ENCODE measurements at places on chromosomes 4 and X. TPM values are rescaled to one million over a fixed set of nuclear protein-coding genes. Genes with fewer than 3 reads are reported as not detected.
A peak's percentile ranks its signal among the peaks of the same experiment; 100 is the strongest.

- H3K27me3 ChIP-seq, result no peaks in the 10 kb centered on the region
- DNase-seq, result no peak
- no peaks in the 10 kb centered on the region for H3K36me3 ChIP-seq
Observed at GRCh38 chr4:52548818-52549570, 110.1 kb downstream of the USP46 start.

DNA sequence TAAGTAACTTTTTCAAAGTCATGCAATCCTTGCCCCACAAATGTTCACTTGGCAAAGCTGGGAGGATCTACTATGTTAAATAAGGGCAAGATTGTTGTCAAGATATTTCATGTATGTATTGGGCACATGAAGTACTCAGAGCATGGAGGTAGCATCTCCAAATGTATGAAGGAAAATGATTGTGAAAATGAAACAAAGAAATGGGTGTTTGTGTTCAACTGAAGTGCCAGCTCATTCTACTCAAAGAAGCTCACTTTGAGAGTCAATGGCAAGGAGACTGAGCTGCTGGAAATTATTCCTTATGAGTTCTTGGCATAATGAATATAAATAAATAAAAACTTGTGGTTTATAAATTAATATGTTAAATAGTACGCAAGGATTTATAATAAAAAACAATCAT is 124.5 kb upstream of the ARSJ start:
- no peaks in the 10 kb centered on the region for H3K27me3 ChIP-seq
- H3K4me3 ChIP-seq, result no peak overlapping the region
- no peak for DNase-seq
- H3K4me1 ChIP-seq, result no peaks in the 10 kb centered on the region

- H3K4me3 ChIP-seq, result no peak overlapping the region
- no peaks in the 10 kb centered on the region for H3K36me3 ChIP-seq
- H3K4me1 ChIP-seq, result no peaks in the 10 kb centered on the region
- DNase-seq, result no peak
- no peaks in the 10 kb centered on the region for H3K27me3 ChIP-seq
- no peak overlapping the region for H3K27ac ChIP-seq
Observed at GRCh38 chrX:150602296-150602695, 33.9 kb downstream of the MTM1 start.

- no peaks in the 10 kb centered on the region for H3K27me3 ChIP-seq
- H3K36me3 ChIP-seq, result peaks cover 5% of the 10 kb centered on the region
- H3K4me3 ChIP-seq, result no peak overlapping the region
- no peak overlapping the region for H3K27ac ChIP-seq
Observed at GRCh38 chrX:78019586-78020483, 50.4 kb upstream of the PGAM4 start.

GRCh38 chr4:167052631-167053091 is 181.6 kb downstream of the SPOCK3 start:
- no peak for DNase-seq
- no peaks in the 10 kb centered on the region for H3K27me3 ChIP-seq
- H3K36me3 ChIP-seq, result no peaks in the 10 kb centered on the region
- no peak overlapping the region for H3K27ac ChIP-seq

The SLC6A14 gene
- not detected for total RNA-seq

- H3K36me3 ChIP-seq, result no peaks in the 10 kb centered on the region
- H3K4me1 ChIP-seq, result no peaks in the 10 kb centered on the region
- no peak for DNase-seq
- H3K27ac ChIP-seq, result no peak overlapping the region
Observed at GRCh38 chrX:13090027-13090338, 45.6 kb upstream of the FAM9C start.

GRCh38 chr4:125388613-125389012 is 73.9 kb downstream of the FAT4 start:
- H3K36me3 ChIP-seq, result no peaks in the 10 kb centered on the region
- H3K27ac ChIP-seq, result peak overlapping the region; percentile 71
- H3K4me3 ChIP-seq, result no peak overlapping the region
- no peak for DNase-seq
- peaks cover 12% of the 10 kb centered on the region for H3K4me1 ChIP-seq

DNA sequence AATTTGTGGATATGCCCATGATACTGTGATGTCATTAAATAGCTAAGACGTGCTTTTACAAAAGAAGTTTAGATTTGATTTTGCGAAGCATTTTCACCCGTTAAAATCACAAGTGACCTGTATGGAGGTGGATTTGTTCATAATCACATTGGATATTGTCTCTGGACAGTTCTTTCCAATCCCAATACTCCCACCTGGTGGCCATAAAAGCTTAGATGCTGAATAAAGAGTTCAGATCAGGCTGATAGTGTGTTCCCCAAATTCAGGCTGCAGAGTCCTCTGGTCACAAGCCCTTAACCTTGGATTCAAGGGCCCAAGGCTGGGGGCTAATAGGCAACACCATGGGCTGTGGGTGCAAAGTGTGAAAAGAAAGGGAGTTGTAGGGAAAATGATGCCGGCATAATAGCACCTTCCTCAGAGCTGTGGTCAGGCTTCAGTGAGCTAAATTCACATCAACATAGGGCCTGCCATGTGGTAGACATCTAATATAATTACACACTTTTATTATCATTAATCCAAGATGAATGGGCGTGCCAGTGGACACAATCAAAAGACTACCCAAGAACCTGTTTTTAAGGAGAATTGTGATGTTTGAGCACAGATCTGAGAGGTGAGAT is 28.1 kb downstream of the SMIM43 start:
- no peaks in the 10 kb centered on the region for H3K27me3 ChIP-seq
- no peak overlapping the region for H3K27ac ChIP-seq
- H3K36me3 ChIP-seq, result no peaks in the 10 kb centered on the region

DNA sequence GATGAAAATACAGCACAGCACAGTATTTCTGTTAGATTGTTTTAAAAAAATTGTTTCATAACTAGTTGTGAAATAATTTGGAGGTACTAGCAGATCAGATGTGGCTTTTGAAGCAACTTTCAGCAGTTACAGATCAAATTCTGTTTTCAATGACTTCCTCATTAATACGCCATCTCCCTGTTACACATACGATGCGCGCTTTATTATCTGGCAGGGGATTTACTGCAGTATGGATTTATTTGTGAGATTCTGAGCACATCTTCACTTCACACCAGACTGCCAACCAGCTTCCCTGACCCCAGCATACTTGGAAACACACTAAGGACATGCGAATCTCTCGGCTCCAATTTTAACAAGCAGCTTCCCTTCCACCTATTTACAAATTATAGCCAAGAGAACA is 235.5 kb upstream of the DIAPH2 start:
- DNase-seq, result no peak
- no peaks in the 10 kb centered on the region for H3K36me3 ChIP-seq
- no peak overlapping the region for H3K4me3 ChIP-seq
- H3K27me3 ChIP-seq, result no peaks in the 10 kb centered on the region

All from heart left ventricle (tissue), 16 donors.